B cell (primary cell): ENCODE measurements at places on chromosomes 2 and 18. TPM values are rescaled to one million over a fixed set of nuclear protein-coding genes. Genes with fewer than 3 reads are reported as not detected.

Gene DSG1
- not detected in 2 replicates for polyA plus RNA-seq

Gene ANKRD62
- polyA plus RNA-seq = not detected in 2 replicates

Gene UPP2
- polyA plus RNA-seq = not detected in 2 replicates

Gene CFAP53
- 0.04 and 0.94 TPM in 2 replicates for polyA plus RNA-seq

Gene TMEM200C
- not detected in 2 replicates for polyA plus RNA-seq
